Right ventricle myocardium inferior (tissue), 1 donor: ENCODE measurements at places on chromosomes 6 and 20. TPM values are rescaled to one million over a fixed set of nuclear protein-coding genes. Genes with fewer than 3 reads are reported as not detected.
A peak's percentile ranks its signal among the peaks of the same experiment; 100 is the strongest.

DNA sequence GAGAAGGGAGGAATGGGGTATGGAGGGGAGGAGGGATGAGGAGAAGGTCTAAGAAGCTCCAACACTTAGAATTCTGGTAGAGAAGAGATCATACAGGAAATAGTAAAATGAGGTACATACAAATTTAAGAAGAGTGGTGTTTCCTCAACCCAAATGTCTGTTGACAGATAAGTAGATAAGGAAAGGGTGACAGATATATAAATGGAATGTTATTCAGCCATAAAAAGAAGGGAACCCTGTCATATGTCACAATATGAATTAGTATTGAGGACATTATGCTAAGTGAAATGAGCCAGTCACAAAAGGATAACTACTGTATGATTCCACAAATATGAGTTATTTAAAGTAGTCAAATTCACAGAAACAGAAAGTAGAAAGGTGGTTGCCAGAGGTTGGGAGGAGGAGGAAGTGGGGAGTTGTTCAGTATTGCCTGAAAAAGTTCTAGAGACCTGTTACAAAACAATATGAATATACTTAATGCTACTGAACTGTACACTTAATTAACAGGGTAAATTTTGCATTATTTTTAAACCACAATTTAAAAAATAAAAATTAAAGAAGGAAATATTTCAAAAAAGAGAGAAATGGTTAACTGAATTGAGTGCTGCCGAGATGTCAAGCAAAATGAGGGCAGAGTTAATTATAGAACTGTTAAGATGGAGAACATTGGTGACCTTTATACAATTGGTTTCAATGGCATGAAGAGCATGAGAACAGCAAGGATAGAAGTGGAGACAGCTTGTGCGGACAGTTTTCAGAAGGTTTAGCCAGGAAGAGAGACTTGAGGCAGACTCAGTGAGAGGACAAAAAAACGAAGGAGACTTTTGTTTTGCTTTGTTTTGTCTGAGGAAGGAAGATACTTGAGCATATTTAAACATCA lies 47.6 kb upstream of the ADGRF4 start:
- no peak for DNase-seq

DNA sequence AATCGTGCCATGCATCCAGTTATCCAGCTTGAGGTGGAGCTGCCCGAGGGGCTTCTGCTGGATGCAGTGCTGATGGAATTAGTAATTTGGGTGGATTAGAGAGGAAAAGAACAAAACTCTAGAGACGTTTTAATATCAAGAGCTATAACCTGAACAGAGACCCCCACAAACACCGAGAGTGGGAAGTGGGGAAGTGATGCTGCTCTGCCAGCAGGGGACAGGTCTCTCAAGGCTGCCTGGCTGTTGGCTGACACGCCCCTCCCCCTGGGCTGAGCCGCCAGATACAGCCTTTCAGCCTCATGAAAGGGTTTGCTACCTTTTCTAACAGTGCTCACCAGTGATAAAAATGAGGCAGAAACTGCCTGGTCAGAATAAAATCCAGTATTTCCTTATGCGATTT lies 9.6 kb downstream of the LEMD2 start:
- peak; percentile 11 for DNase-seq

DNA sequence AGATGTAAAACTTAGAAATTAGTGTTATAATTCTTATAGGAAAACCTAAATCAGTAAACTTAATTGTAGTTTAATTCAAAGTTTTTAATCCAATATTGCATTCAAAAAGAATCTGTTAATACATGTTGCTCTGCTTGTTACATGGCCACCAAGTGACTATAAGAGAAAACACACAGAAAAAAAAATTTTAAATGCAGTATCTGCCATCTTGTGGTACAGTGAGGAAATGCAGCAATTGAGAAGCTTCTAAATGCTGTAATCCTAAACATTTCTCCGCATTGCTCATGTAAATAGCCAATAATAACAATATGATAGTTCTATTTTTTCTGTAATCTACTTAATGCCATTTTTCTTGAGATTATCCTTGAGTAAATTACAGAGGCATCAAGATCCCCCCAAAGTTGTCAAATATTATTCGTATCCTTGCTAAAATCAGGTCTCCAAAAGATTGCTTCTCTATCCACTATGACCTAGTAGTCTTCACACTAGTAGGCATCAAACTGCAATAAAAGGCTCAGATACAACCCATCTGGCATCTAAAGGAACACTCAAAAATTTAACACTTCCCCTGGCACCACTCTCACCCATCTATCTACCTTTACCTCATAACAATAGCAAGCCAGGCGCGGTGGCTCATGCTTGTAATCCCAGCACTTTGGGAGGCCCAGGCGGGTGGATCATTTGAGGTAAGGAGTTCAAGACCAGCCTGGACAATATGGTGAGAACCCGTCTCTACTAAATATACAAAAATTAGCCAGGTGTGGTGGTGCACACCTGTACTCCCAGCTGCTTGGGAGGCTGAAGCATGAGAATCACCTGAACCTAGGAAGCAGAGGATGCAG lies 34.6 kb downstream of the HDAC2 start:
- no peak for DNase-seq

GRCh38 chr6:88134575-88134974 lies 31.6 kb downstream of the CNR1 start:
- DNase-seq = no peak

- DNase-seq = no peak
Observed at GRCh38 chr6:5379647-5380242, 118.4 kb downstream of the FARS2 start.

- no peak for DNase-seq
Observed at GRCh38 chr6:45715508-45715803, 300.2 kb downstream of the CLIC5 start.

- DNase-seq = no peak
Observed at GRCh38 chr6:135380793-135381192, 116.7 kb downstream of the AHI1 start.

DNA sequence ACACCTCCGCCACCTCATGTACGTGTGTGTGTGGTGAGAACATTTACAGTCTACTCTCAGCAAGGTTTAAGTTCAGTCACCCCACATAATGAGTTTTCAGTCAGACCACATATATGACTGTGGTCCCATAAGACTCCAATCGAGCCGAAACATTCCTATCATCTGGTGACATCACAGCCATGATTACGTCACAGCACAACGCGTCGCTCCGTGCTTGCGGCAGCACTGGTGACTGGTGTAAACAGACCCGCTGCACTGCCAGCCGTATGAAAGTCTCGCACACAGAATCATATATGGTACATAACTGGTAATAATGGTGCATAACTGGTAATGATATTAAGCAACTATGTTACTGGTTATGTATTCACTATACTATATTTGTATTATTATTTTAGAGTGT lies 150.7 kb downstream of the DLL1 start:
- DNase-seq = no peak

The C6orf163 gene
- total RNA-seq = 1.4 TPM

The MAS1 gene
- not detected for total RNA-seq

The IYD gene
- not detected for total RNA-seq
